Activated T-helper 1 cell treated with anti-CD3 and anti-CD28 coated beads, Interleukin-2, amount 50 U/mL, for 16 hours (primary cell): ENCODE measurements at places on chromosomes 4 and X.

DNA sequence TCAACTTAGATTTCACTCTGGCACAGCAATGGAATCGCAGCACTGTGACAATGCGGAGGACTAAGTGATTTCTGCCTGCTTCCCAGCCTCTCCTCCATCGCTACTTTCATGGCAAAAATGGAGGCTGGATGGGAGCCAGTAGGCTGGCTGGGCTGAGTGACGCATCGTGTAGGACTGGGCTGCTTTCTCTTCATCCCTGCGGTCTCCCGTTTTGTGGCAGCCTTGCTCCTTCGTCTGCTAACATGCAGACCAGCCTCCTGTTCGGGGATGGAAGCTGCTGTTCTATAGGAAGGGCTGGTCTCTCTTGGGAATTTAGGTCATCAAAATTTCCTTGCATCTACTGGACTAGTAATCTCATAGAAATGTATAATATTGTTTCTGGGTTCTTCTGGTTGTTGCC is 15.8 kb upstream of the RGS12 start:
- DNase-seq: no peak

- no peak for DNase-seq
Measured at GRCh38 chrX:118720058-118720707, 7.2 kb upstream of the IL13RA1 start.

DNA sequence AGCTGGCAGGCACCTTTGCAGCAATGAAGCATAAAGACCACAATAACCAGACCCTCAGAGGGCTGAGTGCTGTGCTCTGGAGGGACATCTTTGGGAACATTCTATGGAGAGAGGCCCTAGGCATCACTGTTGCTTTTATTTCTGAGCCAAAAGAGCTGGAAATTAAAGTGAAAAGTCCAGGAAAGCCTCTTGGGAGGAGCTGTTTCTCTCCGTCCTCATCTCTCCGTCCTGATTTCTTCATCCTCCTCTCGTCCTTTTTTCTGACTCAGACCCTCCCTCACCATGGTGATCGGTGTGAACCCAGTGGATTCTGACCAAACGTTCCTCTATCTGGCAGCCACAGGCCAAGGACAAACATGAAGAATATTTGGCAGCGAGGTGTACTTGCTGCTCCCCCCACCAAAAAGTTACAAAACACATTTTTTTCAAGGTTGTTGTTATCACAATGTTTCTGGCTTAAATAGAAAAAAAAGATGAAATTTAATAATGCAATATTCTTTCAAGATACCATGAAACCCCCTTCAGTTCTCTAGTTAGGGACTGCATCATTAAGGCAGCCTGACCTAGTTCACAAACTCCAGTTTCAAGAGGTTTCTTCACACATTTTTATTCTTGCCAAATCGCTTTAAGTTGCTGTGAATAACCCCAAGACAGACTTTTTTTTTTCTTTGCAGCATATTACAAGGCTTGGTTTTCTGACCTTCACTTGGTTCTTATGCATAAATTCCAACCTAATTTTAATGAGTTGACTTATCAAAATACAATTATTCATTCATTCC is 80.2 kb downstream of the SCD5 start:
- no peak for DNase-seq

DNA sequence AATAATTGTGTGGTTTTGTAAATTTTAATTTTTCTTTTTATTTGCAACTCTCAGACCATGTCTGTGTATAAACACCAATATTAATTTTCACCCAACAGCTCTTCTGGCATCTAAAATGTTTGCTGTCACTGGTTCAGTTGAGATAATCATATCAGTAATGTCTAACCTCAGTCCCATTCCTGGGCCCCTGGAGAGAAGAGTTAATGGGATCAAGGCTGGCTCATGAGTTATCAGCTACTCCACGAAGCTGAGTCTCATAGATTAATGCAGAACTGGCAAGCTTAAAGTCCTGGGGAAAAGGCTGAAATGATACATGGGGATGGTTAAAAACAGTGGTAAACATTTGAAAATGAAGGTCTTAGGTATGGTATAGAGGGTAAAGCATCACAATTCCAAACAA is 28.4 kb upstream of the TSPAN5 start:
- no peak for DNase-seq

- DNase-seq: no peak
Measured at GRCh38 chr4:30756553-30756952, 36.4 kb downstream of the PCDH7 start.

- no peak for DNase-seq
Measured at GRCh38 chrX:45009371-45010000, 136.5 kb downstream of the KDM6A start.

- DNase-seq: no peak
Measured at GRCh38 chr4:145663194-145663593, 16.8 kb upstream of the C4orf51 start.

- no peak for DNase-seq
Measured at GRCh38 chr4:109334129-109335105, 32.0 kb upstream of the COL25A1 start.

GRCh38 chr4:39126256-39127095 is 55.9 kb upstream of the WDR19 start:
- no peak for DNase-seq

DNA sequence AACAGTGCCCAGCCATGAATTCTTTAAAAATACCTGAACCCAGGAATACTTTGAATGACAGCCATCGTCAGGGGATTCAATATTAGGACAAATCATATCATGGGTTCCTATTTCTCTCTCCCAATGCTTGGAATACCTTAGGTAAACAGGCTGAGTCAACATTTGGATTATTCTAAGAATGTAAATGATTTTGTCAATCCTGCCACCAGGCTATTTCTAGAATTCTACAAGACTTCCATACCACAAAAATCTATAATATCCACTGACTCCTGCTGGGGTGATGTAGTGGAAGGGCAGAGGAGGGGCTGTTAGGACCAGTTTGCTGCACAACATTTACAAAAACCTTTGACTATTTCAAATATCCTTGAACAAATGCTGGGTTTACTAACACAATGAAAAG is 65.2 kb downstream of the IGFBP7 start:
- no peak for DNase-seq

GRCh38 chr4:169283114-169283509 is 12.4 kb upstream of the SH3RF1 start:
- DNase-seq: no peak

DNA sequence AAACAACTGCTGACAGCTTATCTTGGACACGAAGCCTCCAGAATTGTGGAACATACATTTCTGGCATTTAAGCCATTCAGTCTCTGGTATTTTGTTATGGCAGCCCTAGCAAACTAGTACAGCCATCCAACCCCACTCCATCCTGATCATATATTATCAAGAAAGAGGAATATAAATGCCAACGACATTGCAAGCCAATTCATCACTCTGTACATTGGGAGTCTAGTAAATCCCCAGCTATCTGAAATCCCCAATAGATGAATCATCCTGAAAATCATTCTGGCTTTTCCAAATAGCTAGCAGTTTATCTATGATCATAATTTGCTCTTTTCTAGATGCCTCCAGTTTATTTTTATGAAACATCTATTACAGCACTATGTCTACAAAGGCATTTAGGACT is 41.1 kb downstream of the FRMD7 start:
- no peak for DNase-seq

DNA sequence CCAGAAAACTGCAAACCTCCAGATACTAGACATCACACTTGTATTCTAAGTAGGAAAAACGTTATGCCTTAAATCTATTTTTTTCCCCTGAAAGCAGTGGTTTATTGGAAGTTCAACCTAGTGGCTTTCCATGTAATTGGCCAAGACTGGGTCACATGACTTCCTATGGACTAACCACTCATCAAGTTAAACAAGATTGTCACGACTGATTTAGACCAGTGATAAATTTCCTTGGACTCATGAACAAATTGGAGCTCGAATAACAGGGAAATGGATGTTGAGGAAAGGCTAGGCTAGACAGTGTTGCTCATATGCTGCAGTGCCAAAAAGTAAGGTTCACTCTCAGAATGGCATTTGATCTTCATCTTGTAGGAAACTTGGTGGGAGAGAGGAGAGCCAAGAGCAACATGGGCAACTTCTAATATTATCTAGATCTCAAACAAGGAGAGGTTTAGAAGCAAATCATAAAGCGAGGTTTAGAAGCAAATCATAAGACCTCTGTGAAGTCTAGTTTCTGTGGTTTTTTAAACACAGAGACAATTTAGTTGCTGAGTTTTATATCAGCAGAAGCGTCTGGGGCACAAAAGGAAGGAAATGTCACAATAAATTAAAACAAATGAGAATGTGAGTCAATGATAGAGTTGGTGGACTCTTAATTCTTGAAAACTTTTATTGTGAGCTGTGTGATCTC is 165.6 kb upstream of the BOD1L1 start:
- no peak for DNase-seq

GRCh38 chr4:107509615-107510014 is 210.4 kb downstream of the PAPSS1 start:
- DNase-seq: no peak

GRCh38 chr4:110357521-110357920 is 118.4 kb upstream of the ENPEP start:
- no peak for DNase-seq

GRCh38 chr4:7026107-7026506 is 17.1 kb upstream of the TADA2B start:
- DNase-seq: no peak

GRCh38 chr4:128519163-128519830 is 231.7 kb upstream of the PGRMC2 start:
- DNase-seq: no peak

- no peak for DNase-seq
Measured at GRCh38 chr4:108311313-108311712, 142.6 kb upstream of the LEF1 start.

GRCh38 chr4:28682847-28683246 is 1822.2 kb downstream of the STIM2 start:
- no peak for DNase-seq

DNA sequence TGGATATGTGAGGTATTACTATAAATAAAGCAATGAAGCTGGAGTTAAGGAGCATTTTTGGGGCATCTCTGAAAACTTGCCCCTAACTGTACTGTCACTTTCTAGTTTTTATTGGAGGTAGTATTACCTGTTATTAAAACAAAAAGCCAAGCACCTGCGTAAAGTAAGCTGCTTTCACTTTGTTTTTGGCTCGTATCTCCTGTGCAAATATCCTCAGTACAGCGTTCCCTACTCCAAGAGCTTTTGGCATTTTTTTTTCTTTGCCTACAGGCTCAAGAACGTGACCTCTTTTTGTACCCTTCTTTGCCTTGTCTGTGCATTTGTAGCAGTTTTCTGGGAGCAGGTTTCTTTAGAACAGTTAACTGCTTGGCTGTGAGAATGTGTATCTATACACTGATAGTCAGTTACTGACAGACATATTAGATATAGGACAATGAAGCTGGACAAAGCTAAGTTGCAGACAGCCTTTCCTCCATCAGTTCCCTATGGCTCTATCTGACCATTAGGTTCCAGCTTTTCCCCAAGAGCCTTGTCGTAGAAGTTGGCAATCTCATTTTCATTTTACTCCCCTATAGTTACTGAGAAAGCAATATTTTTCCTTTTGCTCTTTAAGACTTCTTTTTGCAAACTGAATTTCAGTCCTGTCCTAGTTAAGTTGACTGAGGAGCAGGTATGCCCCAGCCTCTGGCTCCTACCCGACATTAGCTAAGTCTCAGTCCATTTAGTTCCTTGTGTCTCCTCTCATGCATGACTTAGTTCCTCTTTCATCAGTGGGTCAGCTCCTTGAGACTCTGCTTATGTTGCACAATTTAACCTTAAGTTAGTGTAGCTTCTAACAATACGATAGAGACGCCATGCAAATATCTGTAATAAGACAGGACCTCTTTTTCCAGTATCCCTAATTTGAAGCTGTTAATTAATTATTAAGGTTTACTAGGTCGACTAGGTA is 71.5 kb upstream of the HPRT1 start:
- DNase-seq: no peak

DNA sequence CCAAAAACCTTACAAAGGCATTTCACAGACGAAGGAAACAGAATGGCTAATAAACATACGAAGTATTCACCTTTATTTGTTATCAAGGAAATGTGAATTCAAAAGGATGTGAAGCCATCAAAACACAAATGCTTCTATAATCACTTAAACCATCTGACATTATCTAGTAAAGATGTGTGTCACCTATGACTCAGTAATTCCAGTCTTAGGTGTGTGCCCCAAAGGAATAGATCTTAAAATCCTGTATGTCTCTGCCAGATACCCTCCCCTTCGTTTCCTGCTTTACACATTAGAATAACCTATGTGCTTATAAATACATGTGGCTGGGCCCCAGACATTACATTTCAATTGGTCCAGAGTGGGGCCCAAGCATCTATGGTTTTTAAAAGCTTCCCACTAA is 41.8 kb upstream of the CEP135 start:
- DNase-seq: no peak

GRCh38 chr4:160034501-160034900 is 931.6 kb downstream of the RAPGEF2 start:
- DNase-seq: no peak

DNA sequence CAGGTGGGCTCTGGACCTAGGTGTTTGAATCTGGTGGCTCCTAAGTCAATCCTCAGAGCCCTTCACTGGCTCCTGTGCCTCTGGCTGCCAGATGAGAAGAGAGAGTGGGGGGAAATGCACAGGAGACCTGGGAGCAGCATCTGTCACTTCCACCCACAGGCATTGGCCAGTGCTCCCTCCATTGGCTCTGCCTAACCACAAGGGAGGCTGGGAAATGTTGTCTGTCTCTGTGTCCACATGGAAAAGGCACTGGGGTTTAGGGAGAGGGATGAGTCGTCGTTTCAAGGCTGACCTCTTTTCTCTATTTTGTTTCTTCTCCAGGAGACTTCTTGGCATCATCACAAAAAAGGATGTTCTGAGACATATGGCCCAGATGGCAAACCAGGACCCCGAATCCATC is 76.4 kb downstream of the CLCN4 start:
- DNase-seq: no peak

- no peak for DNase-seq
Measured at GRCh38 chrX:19674041-19674789, 158.9 kb upstream of the MAP3K15 start.

DNA sequence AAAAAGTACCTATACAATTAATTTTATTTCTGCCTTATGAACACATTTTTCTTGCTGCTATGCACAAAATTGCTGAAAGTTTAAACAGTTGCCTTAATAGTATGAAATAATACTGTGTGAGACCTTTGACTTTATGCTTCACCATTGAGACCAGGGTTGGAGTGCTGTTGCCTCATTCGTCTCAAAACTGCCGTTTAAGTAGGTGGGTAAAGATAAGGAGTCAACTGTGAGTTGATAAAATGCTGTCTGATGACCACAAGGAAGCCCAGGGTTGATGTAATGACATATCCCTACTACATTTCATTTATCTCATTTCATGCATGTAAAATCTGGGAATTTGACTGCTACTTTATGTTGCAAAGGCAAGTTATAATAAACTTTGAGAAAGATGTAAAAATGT is 23.4 kb downstream of the STK26 start:
- DNase-seq: no peak

GRCh38 chrX:133151336-133151735 is 54.4 kb upstream of the USP26 start:
- no peak for DNase-seq

GRCh38 chrX:63740382-63740781 is 44.6 kb downstream of the ARHGEF9 start:
- no peak for DNase-seq
